ENCODE measurements at places on chromosomes 1 and 21.

DNA sequence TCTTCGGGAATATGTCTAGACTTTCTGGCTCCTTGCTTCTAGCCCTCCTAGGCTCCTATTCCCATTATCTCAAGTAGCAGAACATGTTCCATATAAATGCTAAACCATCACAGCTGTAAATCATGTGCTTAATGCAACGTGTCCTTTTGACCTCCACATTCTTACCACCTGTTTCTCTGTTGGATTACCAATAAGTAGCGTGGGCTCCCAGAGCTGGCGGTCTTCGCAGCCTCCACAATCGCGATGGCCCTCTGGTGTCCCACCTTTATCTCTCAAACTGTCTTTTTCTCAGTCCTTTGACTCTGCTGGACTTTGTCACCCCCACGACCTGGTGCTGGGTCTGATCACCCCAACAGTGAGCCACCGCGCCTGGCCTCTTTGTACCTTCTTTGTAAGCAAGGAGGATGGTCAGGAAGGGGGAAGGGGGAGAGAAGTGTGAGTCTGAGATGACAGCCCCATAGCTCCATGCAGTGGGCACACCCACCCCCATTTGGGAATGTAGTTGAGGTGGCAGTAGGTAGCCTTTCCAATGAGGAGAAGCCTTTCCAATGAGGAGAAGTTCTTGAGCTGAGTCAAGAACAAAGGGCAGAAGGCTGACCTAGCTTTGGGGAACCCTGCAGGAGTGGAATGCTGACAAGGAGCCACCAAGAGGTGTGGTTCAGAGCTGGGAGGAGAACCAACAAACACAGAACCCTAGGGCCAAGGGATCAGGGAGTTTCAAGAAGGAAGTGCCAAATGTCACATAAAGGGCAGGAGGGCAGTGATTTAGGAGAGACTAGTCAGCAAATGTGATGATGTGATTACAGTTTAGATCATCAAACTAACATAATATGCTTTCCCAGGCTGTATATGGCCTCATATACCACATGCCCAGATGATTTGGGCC, 14.2 kb downstream of the TRAF5 start:
- no peak for DNase-seq

- no peak for DNase-seq
These were observed 17.4 kb upstream of the GPR137B start for GRCh38 chr1:236124965-236125364.

- DNase-seq = no peak
These were observed 1.5 kb downstream of the MX1 start for GRCh38 chr21:41427556-41427955.

GRCh38 chr1:220274251-220274855, 2.1 kb upstream of the RAB3GAP2 start:
- DNase-seq = no peak

DNA sequence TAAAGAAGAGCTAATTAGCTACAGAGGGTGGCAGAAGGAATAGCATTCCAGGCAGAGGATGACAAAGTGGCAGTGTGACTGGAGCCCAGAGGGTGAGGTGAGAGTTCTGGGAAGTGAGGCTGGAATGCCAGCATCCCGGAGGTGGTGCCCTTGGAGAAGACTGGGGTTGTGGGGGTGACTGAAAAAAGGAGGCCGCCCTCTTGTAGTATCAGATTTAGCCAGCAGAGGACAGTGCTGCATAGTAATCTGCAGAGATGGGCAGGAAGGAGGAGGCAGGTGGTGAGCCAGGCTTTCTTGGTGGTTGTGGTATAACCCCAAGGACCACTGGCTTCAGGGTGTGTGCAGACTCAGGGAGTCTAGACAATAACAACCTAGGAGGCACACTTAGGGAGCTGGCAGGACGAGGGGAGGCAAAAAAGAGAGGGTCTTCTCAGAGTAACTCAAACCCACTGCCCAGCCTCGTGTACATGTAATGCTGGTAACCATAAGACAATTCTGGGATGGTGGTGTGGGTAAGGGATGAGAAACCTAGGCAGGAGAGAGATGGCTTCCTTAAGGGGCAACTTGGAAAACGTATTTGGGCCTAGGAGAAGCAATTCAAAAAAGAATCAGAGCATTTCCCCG, 30.5 kb downstream of the MROH7 start:
- peak; percentile 63 for DNase-seq

GRCh38 chr1:115091572-115091971, 2.3 kb upstream of the TSPAN2 start:
- DNase-seq = no peak

DNA sequence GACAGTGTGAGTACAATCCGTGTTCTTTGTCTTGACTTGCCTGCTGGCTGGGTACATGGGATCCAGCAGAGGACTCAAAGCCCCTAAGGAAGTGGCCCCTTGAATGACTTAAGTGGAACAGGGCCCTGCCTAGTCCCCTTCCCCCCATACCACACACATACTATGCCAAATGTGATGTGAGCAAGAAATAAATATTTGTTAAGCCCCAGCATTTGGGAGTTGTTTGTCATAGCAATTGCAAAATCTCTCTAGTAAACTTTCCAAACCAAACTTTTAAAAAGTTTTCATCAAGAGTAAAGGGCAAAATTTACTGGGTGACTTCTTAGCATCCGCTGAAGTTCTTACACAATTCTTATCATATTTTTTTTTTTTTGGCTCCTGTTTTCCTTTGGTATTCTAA, 32.5 kb upstream of the CACHD1 start:
- DNase-seq = no peak

- no peak for DNase-seq
These were observed 3.8 kb downstream of the DDX59 start for GRCh38 chr1:200665861-200666260.

DNA sequence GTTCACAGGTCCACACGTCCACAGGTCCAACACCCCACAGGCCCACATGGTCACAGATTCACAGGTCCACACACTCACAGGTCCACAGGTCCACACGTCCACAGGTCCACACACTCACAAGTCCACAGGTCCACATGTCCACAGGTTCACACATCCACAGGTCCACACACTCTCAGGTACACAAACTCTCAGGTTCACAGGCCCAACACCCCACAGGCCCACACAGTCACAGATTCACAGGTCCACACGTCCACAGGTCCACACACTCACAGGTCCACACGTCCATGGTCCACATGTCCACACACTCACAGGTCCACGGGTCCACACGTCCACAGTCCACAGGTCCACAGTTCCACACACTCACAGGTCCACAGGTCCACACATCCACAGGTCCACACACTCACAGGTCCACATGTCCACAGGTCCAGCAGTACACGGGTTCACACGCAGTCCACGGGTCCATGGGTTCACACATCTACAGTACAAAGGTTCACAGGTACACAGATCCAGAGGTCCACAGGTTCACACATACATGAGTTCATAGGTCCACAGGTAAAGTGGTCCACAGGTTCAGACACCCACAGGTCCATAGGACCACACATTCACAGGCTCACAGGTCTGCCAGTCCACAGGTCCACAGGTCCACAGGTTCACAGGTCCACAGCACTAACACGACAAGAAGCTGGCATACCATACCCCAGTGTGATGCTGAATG, 39.3 kb upstream of the COL6A2 start:
- DNase-seq = no peak

GRCh38 chr1:184686540-184686939, 68.1 kb downstream of the EDEM3 start:
- no peak for DNase-seq

- no peak for DNase-seq
These were observed 26.5 kb downstream of the ADARB1 start for GRCh38 chr21:45100866-45101265.

DNA sequence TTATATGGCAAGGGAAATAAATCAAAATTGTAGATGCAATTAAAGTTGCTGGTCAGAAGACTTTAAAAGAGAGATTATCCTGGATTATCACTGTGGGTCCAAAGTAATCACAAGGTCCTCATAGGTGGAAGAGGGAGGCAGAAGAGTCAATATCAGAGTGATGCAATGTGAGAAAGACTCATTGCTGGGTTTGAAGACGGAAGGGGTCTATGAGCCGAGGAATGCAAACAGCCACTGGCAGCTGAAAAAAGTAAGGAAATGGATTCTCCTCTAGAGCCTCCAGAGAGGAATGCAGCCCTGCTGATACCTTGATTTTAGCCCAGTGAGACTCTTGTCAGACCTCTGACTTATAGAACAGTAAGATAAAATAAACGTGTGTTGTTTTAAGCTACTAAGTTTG, 59.8 kb upstream of the MUTYH start:
- DNase-seq = no peak

GRCh38 chr1:204282761-204283221, 69.0 kb upstream of the GOLT1A start:
- DNase-seq = no peak

DNA sequence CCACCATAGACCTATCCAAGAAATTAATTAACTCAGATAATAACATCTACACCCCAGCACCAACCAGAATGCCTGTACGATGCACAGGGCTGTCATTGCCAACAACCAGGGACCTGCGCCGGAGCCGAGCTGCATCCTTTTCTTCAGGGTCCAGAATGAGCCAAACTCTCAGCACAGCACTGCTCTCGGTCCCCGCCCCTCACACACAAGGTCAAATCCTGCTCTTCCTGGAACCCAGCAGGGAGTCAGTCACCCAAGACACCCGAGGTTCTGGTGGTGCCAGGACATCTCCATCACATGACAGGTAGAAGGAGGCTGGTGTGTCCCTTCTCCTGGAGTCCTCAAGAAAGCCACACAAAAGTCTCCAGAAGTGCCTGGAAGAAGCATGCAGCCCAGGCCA, 31.9 kb downstream of the NPHP4 start:
- DNase-seq = no peak

- DNase-seq = no peak
These were observed 7.6 kb upstream of the CNN3 start for GRCh38 chr1:94934551-94934950.

DNA sequence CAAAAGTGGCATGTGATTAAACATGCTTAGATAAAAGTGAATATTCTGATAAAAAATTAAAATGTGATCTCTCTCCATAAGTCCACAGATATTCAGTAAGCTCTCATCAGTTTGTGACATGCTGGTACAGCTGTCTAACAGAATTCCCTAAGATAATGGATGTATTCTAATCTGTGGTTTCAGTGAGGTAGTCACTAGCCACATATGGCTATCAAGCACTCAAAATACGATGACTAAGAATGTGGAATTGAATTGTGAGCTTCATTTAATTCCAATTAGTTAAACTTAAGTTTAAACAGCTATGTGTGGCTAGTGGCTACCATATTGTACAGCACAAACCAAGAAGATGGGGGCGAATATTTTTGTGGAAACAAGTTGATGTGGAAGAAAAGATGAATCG, 4.1 kb upstream of the REG4 start:
- no peak for DNase-seq

DNA sequence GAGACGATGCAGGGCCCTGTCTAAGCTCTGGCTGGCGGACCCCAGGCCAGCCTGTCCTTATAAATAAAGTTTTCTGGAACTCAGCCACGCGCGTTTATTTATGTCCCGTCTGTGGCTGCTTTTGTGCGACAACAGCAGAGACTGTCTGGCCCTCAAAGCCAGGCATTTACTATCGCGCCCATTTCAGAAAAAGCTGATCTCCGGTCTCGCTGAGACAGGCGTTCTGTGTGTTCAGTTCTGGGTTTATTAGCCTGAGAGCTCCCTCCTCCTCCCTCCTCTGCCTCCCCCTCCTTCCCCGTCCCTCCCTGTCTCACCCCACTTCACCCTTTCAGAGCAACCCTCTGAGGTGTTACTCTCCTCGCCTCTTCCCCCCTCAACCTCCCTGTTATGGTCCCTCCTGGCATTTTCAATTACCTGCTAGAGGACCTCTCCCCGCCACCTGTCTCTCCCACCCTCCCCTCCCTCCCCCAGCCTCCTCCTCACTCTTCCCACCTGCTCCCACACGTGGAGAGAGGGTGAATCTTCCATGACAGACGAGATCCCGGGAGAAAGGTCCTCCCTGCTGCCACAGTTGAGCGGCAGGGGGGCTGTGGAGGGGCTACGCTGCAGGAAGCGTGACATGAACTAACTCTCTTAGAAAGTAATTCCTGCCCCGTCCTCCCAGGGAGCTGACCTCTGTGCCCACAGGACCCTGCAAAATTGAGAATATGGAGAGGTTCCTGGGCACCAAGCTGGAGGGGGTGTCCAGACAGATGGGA, 59.9 kb downstream of the SPSB1 start:
- DNase-seq = no peak

GRCh38 chr1:191034132-191034531, 556.5 kb upstream of the BRINP3 start:
- no peak for DNase-seq

DNA sequence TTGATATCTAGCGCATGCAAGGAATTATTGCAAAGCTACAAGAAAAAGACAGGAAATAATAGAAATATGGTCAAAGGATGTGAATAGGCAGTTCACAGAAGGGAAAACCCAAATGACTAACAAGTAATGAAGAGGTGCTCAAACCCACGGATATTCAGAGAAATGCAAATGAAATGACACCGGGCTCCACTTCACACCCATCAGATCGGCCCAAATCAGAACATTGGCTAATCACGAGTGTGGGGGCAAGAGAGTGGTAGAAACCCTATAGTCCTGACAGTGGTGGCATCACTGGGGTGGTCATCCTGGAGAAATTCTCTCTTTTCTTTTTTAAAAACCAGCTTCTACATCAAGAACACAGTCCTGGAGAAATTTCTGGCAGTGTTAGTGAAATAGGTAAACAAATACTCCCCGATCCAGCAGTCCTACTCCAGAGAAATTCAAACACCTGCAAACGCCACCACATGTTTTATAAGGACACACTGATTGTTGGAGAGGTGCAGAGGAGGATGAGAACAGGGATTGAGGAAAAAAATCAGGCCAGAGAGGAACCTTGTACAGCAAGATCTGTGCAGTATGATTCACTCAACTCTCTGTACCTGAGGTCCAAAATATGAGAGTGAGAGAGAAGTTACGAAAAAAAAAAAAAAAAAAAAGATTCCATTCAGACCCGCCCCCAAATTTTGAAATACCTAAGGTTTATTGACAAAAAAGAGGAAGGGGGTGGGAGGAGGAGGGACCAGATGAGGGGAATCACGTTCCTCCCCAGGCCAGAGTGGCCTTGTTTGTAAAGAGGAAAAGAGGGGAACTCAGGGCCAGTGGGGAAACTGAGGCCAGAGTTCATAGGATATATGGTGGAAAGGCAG, 9.2 kb upstream of the TNFRSF1B start:
- DNase-seq = no peak

DNA sequence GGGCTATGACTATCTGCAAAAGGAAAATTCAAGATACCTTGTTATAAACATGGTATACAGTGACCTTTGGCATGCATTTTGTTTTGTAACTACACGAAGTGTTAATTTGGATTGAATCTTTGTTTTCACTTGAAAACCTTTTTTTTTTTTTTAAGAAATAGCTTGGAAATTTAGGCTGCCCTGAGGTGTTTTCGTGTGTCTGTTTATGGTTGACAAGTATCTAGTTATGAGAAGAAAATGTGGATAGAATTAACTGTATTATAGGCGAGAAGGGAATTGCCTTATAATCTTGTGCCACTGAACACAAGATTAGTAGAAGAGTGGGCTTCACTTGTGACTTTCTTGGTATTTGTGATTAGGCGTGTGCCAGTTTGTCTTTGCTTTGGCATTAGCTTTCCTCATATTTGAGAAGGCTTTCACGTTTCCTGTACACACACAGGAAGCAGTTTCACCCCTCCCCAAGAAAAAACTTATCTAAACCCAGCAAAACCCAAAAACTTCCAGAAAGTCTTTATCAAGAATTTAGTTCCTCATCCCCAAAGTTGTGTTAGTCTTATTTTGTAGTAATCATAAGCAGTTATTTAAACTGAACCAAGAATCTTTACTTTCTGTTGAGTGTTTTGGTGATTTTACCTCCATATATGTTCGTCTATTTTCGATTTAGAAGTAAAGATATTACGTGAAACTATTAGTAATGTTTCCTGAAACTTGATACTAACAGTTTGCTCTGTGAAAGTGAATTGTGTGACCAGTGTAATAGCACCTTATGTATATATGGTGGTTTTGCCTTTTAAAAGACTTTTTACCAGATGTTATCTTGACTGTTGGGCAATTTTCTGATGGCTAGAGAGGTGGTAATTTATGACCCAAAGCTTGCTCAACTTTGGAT, 3.8 kb downstream of the DYRK1A start:
- DNase-seq = no peak

Data from central memory CD8-positive, alpha-beta T cell (primary cell).